ENCODE measurements at places on chromosomes 4 and X.
A peak's percentile ranks its signal among the peaks of the same experiment; 100 is the strongest.

GRCh38 chrX:41688835-41689234 is at the start of gene GPR34:
GPR34 (plus strand) TSS chrX:41688973; CDS start chrX:41695634, 6,661 bp downstream.
- DNase-seq: no peak

DNA sequence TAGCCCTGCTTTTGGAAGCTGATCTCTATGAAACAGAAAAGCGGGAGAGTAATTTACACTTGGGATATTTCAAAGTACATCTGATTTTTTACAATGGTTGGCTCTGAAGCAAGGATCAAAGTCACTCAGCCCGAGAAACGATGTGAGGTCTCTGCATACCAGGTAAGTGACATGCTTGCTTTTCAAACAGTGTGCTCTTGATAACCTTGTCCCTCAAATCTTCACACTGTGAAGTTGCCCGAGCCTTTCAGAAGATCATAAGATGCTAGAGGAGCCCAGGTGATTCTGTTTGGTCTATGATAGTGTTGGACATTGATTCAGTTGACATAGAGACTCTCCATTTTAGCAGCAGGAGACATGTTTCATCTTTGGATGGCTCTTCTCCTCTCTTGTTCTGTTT is 47.1 kb upstream of the KLHL34 start:
- no peak for DNase-seq

DNA sequence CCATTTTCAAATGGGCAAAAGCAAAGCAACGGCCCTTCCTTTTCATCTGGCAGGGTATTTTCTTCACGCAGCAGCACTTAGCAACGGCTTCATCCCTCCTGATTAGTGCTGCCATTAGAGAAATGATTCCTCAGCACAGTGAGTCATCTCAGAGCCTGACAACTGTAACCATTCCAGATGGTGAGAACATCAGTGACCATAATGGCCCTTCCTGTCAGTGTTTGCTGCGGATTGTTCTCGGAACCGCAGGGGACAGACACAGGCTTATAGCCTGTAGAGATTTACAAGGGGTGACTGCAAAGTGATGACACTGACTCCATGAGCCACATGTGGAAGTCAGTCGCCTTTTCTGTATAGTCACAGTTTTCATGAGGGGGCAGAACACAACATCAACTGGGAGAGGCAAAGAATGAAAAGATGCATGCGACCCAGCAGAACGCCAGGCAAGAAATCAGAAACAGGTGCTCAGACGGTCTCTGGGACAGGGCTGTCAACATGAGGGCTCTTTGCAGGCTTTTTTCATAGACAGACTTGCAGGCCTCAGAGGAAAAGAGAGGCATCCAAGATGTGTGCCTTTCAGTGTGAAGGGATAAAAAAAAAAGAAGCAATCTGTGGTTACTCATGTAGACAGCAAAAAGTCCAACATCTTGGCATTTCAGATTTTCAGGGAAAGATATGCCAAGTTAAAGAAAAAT is 69.9 kb upstream of the FBXW7 start:
- peak; percentile 40 for DNase-seq

DNA sequence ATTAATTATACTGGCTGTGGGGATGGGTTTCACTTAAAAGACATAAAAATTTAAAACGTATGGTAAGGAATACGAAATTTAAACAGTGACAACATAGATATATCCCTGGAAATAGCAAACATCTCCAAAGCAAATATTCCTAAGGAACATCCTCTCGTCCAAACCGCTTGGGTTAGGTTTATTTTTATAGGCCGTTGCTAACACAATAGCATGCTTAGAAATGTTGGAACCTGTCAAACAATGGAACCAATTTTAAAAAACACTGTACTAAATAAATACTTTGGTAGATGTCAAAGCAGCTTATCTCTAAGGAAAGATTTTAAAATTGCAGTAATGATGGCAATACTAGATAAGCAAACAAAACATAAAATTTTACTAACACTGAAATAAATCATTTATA is 45.4 kb downstream of the SEC24D start:
- no peak for DNase-seq

- no peak for DNase-seq
Measured at GRCh38 chr4:42320822-42321388, 76.4 kb upstream of the SHISA3 start.

- no peak for DNase-seq
Measured at GRCh38 chrX:145727476-145727875, 90.2 kb upstream of the SLITRK2 start.
